ENCODE measurements at places on chromosomes 13 and 19. TPM values are rescaled to one million over a fixed set of nuclear protein-coding genes. Genes with fewer than 3 reads are reported as not detected.

The ARHGAP33 gene
- total RNA-seq = 2.9 TPM

The HDGFL2 gene
- total RNA-seq = 38.6 TPM

The NOTCH3 gene
- 151 TPM for total RNA-seq

The IGSF23 gene
- total RNA-seq = 0.19 TPM

The MAMSTR gene
- 0.28 TPM for total RNA-seq

The ZNF497 gene
- total RNA-seq = 0.58 TPM

The SIGLEC8 gene
- total RNA-seq = not detected
